Suppressor macrophage treated with lipopolysaccharide for 4 hours (primary cell): ENCODE measurements at places on chromosomes 1 and 21.

DNA sequence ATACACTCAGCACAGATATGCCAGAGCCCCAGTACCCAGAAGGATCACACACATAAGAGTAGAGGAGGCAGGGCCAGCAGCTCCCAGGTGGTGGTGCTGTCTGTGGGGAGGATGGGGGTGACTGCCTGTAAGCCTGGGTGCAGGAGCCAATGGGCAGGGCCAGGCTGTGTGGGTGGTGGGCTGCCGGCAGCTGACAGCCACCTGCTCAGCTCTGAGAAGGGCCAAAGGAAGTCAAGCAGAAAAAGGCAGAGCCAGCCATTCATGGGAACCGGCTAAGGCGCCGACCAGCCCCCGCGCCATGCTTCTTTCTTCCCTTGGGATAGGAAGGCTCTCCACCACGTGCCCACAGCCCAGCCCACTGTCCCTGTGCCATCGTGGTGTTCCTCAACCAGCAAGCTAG lies 14.1 kb downstream of the PIK3C2B start:
- no peak for DNase-seq

DNA sequence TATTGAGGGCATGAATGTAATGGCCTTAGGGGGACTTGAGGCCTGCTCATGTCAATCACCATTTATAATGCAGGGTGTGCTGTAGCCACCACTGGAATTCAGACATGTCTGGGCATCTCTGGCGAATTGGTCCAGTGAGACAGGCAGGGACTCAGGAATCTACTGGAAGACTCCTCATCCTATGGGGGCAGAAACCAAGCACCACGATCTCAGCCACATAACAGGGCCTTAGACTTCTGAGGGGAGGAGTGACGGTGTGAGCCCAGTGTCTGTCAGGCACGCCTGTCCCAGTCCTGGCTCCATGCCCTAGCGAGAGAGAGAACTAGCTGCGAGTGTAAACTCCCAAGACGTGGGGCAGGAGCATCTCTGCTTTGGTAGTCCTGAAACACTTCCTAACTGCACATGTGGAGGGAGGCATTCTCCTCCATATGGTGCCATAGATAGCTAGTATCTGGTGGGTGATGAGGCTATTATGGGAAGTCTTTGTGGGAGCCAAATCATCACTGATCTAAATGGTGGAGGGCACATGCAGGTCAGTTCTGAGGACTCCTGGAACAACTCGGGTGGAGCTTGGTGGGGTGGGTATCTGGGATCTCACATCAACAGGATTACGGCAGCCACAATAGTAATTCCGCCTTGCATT lies 29.8 kb upstream of the KIAA0040 start:
- DNase-seq = no peak

DNA sequence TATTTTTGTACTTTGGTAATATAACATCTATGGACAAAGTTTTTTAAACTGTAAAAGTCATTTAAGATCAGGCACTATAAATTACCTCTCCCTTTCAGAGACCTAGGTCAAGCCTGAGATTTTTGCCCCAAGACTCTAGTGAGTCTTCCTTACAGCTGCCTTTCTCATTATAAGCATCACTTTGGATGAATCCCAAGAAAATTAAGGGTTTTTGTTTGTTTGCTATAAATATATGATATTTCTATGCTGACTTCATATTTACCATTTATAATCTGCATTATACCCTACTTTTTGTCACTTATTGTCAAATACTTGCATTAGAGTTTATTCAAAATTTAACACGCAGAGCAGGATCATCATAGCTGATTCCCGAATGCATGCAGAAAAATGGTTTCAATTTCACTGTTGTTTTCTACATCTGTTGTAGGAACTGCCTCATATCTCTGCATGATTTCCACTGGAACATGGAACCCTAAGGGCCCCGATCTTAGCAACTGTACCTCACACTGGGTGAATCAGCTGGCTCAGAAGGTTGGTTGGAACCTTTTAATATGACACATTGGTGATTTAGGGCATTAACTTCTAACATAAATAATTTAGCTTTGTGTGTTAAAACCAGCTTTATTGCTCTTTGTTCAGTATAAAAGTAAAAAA lies 150.0 kb downstream of the ADGRL2 start:
- DNase-seq = no peak

GRCh38 chr1:54699936-54700525 lies 15.6 kb upstream of the TTC4 start:
- DNase-seq = no peak

DNA sequence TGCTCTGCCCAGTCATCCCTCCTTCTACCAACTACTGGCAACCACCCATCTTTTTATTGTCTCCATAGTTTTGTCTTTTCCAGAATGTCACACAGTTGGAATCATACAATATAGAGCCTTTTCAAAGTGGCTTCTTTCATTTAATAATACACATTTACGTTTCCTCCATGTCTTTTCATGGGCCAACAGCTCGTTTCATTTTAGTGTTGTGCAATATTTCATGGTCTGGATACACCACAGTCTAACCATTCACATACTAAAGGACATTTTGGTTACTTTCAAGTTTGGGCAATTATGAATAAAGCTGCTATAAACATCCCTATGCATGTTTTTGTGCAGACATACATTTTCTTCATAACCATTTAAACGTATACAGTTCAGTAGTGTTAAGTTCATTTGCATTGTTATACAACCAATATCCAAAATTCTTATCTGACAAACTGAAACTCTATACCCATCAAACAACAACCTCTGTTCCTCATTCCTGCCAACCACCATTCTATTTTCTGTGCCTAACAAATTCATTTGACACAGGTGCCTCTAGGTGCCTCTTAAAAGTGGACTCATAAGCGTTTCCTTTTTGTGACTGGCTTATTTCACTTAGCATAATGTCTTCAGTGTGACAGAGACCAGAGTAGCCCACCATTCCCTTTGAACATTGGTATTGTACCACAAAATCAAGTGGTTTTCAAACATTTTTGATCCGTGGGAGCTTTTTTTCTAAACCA lies 138.1 kb downstream of the NR5A2 start:
- no peak for DNase-seq

DNA sequence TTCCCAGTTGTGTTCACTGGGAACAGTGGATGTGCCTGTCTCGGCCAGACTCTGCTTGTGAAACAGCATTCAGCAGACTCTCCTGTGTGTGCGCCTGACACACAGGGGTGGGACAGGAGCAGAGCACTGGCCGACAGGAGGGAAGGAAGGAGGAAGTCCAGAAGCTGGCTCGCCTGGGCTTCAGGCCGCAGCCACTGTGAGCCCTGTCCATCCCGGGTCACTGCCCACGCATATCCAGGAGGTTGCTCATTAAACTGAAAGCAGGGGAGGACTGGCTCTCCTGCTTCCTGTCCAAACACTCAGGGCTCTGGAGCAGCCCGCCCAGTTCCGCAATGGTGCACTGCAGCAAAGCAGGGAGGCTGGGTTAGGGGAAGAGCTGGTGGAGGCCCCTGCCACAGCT lies 218.7 kb upstream of the VAMP3 start:
- no peak for DNase-seq

DNA sequence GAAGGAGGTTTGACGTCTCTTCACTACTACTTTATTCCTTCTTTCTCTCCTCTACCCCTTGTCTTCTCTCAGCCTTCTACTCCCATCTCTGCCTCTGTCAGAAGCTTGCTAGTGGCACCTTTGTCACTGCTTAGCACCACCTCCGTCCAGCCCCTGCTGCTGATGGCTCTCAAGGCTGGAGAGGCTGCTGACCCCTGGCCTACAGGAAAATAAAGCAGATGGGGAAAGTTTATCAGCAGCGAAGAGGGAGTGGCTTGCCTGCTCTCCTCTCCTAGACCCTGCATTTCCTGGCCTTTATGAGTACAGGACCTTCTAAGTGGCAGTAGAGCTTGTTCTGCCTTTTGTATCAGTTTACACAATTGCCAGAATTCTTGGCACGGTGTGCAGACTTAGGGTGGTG lies 27.0 kb downstream of the PROX1 start:
- no peak for DNase-seq

GRCh38 chr21:45499970-45500577 lies 42.2 kb downstream of the SLC19A1 start:
- DNase-seq = no peak

DNA sequence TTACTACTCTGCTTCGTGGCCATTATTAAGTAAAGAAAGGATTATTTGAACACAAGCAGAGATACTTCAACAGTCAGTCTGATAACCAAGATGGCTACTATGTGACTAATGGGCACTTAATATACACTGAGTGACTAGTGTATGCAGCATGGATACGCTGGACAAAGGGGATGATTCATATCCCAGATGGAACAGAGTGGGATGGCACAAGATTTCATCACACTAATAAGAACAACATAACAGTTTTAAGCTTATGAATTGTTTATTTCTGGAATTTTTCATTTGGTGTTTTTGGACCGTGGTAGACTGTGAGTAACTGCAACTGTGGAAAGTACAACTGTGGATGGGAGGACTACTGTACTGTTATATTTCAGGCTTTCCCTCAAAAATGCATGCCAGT lies 9.4 kb downstream of the ZCCHC17 start:
- DNase-seq = peak; percentile 55

DNA sequence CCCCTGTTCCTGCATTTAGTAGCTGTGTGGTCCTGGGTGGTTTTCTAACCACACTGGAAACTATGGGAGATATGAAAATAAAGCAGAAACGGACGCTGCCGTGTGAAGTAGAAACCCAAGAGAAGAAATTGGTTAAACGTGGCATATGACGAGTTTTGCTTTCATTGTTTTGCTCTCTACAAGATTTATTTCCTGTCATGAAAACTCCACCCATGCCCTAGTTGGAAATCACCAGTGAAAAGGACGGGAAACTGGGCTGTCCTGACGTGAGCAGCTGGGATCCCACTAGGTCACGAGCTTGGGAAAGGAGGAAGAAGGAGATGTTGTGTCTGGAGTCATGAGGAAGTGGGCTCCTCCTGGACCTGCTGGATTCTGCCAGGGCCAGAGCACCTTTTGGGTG lies 120.8 kb upstream of the GADD45A start:
- DNase-seq = peak; percentile 42

DNA sequence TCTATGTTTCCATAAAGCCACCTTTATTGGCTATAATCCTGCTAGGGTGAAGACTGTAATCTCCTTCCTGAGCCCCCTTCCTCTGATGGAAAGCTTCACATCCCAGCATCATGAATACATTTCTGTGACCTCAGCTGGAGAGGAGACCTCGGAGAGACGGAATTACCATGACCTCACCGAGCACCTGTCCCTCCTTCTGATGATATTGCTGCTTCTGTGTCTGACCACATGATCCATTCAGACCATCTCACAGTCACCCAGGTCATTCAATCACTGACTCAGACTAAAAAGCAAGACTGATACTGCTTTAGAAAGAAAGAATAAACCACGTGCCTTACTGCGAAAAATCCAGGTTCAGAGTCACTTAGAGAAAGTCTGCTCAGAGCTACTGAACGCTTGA lies 8.8 kb downstream of the KCND3 start:
- DNase-seq = no peak

- peak; percentile 84 for DNase-seq
Observed at GRCh38 chr1:193211539-193211938, 25.1 kb upstream of the B3GALT2 start.

DNA sequence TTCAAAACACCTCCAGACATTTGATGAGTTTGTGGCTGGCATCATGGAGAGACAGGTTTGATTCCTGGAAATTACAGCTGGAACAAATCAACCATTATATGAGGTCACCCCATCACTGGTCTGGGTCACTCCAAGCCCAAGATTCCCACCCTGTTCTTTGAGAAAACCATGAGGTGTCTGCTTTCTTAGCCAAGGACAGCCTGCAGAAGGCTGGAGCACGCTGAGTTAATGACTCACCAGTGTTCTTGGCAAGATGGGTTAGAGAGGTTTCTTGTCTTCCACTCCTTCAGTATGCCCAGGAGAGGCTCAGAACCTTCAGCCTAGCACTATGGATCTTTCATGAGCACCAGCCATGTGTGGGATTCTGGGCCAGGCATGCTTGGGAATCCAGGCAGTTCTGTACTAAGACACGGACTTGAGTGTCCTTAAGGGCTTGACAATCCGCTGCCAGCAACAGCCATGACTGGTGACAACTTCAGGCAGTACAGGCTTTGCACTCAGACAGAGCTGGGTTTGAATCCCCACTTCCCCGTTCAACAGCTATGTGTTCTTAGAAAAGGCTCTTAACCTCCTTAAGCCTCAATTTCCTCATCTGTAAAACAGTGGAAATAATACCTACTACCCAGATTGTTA lies 43.9 kb downstream of the GRHL3 start:
- DNase-seq = no peak

DNA sequence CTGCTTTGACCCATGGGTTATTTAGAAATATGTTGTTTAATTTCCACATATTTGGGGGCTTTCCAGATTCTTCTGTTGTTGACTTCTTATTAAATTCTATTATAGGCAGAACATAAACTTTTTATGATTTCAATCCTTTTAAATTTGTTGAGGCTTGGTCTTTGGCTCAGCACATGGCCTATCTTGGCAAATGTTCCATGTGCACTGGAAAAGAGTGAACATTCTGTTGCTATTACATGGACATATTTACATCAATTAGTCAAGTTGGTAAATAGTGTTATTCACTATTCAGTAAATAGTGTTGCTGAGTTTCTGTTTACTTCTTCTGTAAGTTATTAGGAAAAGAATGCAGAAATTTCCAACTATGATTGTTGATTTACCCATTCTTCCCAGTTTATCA lies 75.4 kb downstream of the ETS2 start:
- DNase-seq = no peak

GRCh38 chr1:83854456-83854855 lies 144.5 kb downstream of the TTLL7 start:
- no peak for DNase-seq

DNA sequence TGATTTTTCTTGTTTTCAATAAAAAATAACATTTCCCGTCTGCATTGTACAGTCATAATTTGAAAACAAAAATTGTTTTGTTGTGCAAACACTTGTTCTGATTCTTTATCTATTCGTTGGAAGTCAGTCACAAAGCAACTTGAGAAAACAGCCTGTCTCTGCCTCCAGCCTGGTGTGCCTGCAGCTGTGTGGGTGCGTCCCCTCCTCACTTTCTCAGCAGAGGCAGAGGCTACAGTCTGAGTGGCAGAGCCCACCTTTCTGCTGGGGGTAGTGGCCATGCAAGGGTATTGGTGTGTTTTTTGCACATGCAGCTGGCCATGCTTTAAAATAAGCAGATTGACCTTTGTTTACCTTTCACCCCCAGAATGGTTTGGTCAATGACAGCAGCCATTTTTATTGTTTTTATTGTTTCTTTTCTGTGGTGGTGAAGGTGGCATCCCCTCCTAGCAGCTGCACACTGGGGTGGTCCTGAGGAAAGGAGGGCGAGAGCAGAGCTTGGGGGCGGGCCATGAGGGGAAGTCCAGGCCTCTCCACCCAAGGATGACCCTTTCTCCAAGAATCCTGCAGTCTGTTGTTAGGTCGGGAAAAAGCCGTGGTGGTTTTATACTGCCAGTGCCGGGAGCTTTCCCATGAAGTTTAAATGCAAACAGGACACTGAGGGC lies 159.6 kb downstream of the PCBP3 start:
- no peak for DNase-seq

- peak; percentile 35 for DNase-seq
Observed at GRCh38 chr1:58765441-58765840, 18.4 kb downstream of the JUN start.

DNA sequence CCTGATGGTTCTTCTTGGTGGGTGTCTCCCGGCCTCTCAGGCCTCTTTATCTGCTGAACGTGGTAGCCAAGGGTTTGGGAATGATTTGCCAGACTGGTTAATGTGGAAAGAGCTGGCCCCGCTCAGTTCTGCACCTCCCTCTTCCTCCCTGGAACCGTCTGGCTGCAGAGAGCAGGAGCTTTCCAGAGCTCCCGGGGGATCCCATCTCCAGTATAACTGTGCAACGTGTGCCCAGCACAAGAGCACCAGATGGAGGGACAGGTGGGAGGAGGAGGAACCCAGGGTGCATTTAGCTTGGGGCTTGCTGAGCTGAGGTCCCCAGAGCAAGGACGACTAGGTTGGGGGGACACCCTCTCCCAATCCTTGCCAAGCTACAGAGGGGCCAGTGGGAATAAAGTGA lies 5.0 kb downstream of the TFF1 start:
- DNase-seq = no peak
